Mesendoderm (in vitro differentiated cells): ENCODE measurements at places on chromosomes 7 and 10.

- DNase-seq: no peak
These were observed 17.5 kb upstream of the SLIT1 start for GRCh38 chr10:97203220-97203619.

- DNase-seq: no peak
These were observed 174.9 kb downstream of the MGMT start for GRCh38 chr10:129641982-129642381.

DNA sequence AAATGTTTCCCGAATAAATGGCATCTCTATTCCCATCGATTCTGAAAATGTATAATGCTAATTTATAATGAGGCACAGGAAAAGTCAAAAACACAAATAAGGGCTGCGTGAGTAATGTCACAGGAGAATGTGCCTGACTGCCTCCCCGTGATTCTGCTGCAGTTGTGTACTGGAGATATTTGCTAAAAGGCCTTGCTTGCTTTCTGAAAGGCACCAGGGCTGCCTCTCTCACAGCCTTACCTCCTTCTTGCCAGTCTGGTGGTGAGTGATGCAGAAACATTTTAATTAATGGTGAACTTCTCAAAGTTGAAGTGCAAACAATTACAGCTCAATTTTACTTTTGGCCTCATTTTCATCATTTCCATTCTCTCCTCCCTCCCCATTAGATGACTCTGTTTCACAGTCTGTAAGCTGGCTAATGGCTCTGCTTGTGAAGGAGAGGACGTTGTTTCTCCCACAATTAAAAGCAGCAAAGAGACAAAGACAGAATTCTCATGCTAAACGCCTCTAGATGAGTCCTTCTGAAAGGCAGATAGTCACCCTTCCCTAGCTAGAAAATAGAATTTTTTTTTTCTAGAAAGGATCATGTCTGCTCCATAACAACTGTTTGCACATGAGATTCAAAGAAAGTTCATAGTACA, 377.6 kb downstream of the MDFIC start:
- peak; percentile 3 for DNase-seq

GRCh38 chr10:133185916-133186315, 25.9 kb downstream of the KNDC1 start:
- DNase-seq: no peak

- no peak for DNase-seq
These were observed 98.7 kb downstream of the SVOPL start for GRCh38 chr7:138602451-138602850.

DNA sequence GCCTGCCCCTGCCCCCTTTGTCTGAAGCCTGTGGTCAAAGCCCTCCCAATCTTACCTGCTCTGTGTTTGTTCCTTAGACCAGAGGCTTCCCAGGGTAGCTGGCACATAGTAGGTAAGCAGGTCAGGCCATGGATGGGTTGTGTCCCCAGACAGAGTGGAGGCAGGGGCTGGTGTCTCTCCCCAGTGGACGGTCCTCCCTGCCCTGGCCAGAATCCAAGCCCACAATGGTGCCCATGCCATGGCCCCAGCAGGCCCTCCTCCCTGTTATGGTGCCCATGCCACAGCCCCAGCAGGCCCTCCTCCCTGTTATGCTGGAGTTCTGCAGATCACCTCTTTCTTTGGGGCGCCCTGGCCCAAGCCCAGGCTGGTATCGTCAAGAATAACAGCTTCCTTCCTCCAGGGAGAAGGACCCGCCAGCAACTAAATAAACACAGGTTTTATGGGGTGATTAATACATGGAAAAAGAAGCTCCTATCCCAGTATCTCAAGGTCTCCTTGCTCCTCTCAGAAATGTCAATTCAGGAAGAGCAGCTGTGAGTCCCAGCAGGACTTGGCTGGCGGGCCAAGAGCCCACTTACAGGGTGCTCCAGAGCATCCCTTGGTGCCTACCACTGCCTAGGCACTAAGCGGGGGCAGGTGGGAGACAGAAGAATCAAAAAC, 82.0 kb downstream of the NEURL1 start:
- no peak for DNase-seq

DNA sequence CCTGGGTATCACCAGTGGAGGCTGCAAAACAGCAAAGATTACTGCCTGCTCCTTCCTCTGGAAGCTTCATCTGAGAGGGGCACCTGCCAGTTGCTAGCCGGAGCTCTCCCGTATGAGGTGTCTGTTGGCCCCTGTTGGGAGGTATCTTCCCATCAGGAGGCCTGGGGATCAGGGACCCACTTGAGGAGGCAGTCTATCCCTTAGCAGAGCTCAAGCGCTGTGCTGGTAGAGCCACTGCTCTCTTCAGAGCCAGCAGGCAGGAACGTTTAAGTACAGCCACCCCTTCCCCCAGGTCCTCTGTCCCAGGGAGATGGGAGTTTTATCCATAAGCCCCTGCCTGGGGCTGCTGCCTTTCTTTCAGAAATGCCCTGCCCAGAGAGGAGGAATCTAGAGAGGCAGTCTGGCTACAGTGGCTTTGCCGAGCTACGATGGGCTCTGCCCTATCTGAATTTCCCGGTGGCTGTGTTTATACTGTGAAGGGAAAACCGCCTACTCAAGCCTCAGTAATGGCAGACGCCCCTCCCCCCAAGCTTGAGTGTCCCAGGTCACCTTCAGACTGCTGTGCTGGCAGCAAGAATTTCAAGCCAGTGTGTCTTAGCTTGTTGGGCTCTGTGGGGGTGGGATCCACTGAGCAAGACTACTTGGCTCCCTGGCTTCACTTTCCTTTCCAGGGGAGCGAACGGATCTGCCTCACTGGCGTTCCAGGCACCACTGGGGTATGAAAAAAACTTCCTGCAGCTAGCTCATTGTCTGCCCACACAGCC, 19.6 kb downstream of the SEMA3E start:
- DNase-seq: peak; percentile 58

DNA sequence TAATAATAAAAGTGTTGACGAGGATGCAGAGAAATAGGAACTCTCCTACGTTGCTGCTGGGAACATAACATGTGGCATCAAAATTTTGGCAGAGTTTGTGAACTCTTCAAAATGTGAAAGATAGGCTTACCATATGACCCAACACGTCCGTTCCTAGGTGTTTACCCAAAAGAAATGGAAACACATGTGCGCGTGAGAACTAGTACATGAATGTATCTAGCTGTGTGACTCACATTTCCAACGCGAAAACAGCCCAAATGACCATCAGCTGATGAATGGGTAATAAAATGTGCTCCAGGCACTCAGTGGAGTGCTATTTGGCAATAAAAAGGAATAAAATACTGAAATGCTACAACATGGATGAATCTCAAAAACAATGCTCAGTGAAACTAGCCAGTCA, 10.4 kb upstream of the ELFN1 start:
- DNase-seq: no peak

- DNase-seq: no peak
These were observed 71.7 kb downstream of the PRLHR start for GRCh38 chr10:118523775-118524174.

DNA sequence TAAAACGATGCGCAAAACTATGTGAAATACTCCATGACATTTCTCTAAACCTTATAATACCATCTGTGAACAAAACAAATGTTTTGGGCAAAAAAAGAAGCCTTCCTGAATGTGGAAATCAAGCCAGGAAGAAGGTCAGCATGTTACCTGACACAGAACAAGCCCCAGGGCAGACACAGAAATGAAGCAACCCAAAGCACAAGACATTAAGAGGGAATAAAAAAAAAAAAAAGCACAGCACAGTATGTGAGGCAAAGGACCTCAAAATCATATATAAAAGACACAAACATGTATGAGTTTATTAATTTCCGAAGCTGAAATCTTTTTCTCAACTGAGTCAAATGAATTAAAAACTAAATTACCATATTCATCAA, 161.8 kb downstream of the SKIDA1 start:
- DNase-seq: peak; percentile 69

GRCh38 chr7:13016592-13017332, 329.3 kb downstream of the ARL4A start:
- peak; percentile 11 for DNase-seq
